ENCODE measurements at places on chromosomes 5 and 9.

- no peak for DNase-seq
Observed at GRCh38 chr5:158616707-158617106, 483.0 kb downstream of the EBF1 start.

DNA sequence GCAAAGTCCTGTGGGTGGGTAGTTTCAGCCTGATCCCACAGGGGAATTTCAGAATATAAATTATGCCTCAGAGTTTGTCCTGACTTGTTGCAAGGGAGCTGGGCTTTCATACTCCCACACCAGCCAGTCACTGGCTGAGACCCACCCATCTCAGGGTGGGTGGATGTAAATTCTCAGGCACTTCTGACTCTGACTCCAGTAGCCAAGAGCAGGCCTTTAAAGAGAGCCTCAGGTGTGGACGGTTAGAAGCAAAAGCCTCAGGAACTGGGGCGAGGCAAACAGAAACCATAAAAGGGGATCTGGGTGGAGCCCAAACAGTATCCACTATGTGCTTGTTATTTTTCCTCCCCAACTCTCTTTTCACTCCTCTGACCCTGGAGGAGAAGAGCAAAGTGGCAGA, 28.6 kb upstream of the FBXW11 start:
- DNase-seq, result peak; percentile 72

GRCh38 chr5:124007675-124008398, 495.9 kb downstream of the CSNK1G3 start:
- no peak for DNase-seq

DNA sequence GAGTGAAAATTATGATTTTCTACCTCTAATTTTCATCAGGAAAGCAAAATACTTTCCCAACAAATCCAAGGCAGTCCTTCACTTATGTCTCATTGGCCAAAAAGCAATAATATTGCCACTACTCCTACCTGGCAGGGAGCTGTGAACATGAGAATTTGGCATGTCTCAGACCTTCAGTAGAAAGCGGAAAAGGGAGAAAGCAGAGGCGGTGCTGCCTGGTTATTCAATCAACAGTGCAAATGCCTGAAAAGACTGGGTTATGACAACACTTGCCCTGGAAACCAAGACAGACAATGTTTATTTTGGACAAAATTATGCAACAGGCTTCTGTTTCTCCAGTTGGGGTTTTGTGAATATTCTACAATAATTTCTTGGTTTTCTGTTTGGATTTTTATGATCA, 194.4 kb downstream of the TAF11L14 start:
- DNase-seq, result no peak

DNA sequence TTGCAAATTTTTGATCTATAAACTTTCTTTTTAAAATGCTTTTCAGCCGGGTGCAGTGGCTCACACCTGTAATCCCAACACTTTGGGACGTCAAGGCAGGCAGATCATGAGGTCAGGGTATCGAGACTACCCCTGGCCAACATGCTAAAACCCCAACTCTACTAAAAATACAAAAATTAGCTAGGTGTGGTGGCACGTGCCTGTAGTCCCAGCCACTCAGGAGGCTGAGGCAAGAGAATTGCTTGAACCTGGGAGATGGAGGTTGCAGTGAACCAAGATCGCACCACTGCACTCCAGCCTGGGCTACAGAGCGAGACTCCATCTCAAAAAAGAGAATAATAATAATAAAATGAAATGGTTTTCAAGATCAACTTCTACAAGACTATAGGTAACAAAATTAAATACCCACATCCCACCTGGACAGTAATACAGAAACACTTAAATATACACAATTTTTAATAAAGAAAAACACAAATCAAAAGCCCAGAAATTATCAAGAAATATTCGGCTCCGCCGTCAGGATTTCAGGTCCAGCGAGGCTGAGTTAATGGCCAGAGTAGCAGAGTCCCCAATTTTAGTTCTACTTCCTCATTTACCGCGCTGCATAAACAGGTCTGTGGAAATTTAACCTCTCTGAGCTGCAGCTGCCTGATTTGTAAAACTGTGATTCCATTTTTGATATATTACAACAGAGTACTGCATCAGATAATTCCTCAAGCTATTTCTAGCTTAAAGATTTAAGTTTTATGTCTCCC, 4.0 kb downstream of the TUT7 start:
- peak; percentile 31 for DNase-seq

GRCh38 chr9:98317134-98317857, 61.8 kb upstream of the TBC1D2 start:
- no peak for DNase-seq

GRCh38 chr5:170219615-170220014, 13.2 kb upstream of the C5orf58 start:
- DNase-seq, result no peak

GRCh38 chr9:113796646-113797426, 79.3 kb upstream of the ZNF618 start:
- DNase-seq, result no peak

- no peak for DNase-seq
Observed at GRCh38 chr9:128870128-128870940, 11.4 kb downstream of the KYAT1 start.

DNA sequence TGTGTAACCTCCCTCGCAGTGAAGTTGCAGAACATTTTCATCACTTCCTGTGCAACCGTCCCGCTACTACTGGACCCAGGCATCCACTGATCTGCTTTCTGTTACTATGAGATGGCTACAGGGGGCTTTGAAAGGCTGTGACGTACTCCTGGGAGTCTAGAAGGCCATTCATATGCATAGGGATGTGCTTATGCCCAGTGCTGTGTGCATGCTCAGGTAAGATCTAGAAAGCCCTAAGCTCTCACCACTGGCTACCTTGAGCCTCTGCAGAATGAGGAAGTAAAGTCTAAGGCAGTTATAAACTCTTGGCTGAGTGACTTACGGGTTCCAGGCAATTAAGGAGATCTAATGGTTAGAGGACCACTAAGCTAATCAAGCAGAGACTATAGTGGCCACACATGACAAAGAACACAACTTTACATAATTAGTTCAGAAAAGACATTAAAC, 11.8 kb downstream of the HNRNPAB start:
- no peak for DNase-seq

GRCh38 chr9:117414220-117414905, 494 bp downstream of the ASTN2 start:
- DNase-seq, result peak; percentile 43

DNA sequence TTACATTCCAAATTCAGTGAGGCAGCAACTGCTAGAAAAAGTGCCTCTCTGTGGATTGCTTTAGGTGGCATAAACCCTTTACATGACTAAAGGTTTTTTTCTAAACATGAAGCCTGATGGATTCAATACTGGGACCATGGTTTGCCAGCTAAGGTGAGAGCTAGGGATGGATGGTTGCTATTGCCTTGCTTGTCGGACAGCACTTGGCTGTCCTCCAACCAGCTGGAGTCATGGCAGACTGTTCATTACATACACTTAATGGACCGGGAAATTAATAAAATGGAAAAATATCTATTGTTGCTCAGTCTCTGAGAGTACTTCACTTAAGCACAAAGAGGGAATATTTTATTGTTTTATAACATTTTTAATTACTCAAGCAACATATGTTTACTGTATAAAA, 116.9 kb upstream of the TRPC7 start:
- no peak for DNase-seq

GRCh38 chr5:113336975-113337374, 97.8 kb downstream of the TSSK1B start:
- no peak for DNase-seq

DNA sequence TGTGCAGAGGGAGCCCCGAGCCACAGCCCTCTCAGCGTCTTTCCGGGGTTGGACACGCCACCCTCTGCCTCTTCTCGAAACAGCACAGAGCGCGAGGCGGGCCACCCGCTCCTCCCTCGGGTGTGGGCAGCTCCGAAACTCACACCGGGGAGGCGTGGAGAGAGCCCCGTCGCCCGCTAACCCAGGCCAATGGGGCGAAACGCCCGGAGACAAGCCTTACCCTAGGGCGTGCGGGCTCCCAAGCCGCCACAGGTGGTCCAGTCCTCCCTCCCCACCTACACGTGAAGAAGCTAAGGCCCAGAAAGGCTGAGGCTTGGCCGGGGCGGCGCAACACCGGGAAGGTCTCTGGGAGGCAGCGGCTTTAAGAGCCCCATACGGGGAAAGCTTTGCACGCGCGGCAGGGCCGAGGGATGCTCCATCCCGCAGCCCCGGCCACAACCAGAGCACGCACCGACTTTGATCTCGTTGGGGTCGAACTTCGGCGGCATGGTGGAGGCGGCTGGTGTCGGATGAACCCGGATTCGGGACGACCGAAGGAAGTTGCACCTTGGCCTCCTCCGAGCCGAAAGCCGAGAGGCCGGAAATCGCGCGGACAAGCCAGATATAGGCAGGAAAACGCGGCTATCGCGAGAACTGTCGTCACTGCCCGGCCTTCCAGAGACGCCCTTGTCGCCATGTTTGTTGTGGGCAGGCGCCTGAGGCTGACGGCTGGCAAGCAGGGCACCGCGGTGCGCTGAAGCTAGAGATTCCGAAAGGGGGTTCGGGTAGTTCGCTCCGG, at the start of the genes LRSAM1 and RPL12:
TSS of gene LRSAM1 (plus strand) at position 681 of the 778 bp plus-strand sequence. CDS start 3,018 bp downstream, outside the sequence.
TSS of gene RPL12 (minus strand) at position 577 of the 778 bp plus-strand sequence. CDS start at position 488, 89 bp downstream.
- peak; percentile 98 for DNase-seq

- peak; percentile 4 for DNase-seq
Observed at GRCh38 chr9:126122901-126123616, 203.6 kb upstream of the MVB12B start.

DNA sequence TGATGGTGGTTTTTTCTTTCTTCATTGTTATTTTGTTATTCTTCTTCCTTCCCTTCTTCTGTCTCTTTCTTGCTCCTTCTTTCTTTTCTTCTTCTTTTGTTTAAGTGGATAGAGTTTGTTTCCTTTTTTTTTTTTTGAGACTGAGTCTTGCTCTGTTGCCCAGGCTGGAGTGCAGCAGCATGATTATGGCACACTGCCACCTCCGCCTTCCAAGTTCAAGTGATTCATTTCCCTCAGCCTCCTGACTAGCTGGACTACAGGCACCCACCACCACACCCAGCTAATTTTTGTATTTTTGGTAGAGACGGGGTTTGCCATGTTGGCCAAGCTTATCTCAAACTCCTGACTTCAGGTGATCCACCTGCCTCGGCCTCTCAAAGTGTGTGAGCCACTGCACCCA, 40.3 kb downstream of the JAK2 start:
- DNase-seq, result no peak

DNA sequence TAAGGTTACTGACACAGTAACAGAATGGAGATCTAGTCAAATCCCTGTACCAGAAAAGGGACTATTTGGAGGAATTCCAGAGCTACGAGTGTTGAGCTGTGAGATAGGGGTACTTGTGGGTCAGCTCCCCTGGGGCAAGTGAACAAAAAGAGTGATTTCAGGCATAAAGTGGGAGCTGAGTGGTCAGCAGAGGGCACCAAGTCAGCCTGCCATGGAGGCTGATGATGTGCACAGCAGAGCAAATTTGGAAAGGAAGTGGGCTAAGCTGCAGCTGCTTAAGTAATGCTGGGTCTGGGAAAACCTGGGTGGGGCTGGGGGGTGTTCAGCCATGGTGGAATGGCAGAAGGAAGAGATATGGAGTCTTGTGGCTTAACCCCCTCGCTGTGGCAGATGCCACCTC, 327.9 kb downstream of the NTRK2 start:
- no peak for DNase-seq

- DNase-seq, result no peak
Observed at GRCh38 chr9:92740009-92740408, 24.6 kb downstream of the BICD2 start.

DNA sequence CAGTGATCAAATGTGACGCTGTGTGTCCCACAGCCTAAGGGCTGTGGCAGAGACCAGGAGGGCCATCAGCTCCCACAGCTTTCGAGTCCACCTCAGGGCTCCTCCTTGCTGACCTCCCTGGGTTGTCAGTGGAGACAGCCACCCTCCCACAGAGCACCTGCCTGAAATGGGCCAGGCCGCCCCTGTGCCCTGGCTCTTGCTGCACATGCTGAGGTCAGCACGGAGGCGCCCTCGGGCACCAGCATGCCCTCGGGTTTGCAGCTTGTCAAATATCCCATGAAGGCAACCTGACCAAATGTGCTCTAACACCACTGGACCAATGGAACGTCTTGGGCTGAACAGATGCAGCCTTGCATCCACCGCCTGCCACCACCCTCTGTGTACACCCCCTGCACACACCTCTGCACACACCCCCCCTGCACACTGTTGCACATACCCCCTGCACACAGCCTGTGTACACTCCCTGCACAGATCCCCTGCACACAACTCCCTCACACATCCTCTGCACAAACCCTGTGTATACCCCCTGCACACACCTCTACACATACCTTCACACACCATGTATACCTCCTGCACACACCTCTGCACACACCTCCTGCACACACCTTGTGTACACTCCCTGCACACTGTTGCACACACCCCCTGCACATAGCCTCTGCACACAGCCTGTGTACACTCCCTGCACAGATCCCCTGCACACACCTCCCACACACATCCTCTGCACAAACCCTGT, 2.0 kb upstream of the CEP72 start:
- DNase-seq, result no peak

DNA sequence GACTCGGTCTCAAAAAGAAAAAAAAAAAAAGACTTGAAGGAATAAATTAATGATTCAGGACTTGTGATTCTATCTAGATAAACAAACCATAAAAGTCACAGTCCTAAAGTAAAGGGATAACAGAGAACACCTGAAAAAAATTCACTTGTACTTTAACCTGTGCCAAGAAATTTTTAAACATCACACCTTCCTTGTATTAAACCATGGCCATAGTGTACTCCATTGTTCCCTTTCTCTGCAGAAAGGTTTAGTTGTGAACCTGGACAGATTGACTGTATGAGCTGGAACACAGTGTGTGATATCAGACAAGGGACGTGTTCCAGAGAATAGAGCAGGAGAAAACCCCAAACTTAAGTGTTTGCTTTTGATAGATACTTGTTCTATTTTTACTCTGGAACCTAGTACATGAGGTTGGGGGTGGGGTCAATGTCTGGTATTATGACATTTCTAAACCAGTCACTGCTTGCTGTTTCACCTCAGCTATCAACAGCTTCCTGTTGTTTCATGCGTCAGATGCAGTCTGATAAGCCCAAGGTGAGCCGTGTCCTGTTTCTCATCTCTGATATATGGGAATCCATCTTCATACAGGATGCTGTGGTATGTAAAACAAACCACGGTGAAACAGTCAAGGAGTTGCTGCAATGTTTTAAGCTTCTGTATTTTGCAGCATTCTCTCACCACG, 62.5 kb upstream of the ITGA1 start:
- DNase-seq, result no peak

DNA sequence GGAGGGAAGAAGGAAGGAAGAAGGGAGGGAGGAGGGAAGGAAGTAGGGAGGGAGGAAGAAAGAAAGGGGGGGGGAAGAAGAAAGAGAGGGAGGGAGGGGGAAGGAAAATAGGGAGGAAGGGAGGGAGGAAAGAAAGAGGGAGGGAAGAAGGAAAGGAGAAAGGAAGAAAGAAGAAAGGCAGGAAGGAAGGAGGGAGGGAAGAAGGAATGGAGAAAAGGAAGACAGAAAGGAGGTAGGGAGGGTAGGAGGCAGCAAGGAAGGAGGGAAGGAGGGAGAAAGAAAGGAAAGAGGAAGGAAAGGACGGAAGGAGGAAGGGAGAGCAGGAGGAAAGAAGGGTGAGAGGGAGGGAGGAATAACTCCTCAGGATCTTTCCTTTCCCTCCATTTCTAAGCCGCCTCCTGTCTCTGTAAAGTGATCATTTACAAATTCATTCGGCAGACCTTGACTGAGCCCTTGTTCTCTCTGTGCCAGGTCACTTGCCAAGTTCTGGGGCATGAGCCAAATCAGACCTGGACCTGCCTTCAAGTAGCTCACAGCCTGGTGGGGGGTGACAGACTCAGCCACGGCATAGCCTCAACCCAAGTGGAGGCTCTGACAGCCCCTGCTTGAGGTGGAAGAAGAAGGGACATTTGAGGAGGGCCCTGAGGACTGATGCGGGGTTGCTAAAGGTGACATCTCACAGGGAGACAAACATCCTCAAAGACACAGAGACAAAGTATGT, 69.0 kb upstream of the HRH2 start:
- no peak for DNase-seq
